ENCODE measurements at places on chromosomes 12 and 14. TPM values are rescaled to one million over a fixed set of nuclear protein-coding genes. Genes with fewer than 3 reads are reported as not detected.

ANAPC7 gene
- total RNA-seq: 56.6 TPM

BDKRB1 gene
- 5.3 TPM for total RNA-seq

KIF5A gene
- total RNA-seq: not detected

ASCL1 gene
- not detected for total RNA-seq

DEGS2 gene
- 114 TPM for total RNA-seq

CACNA1C gene
- total RNA-seq: 3.7 TPM

PAPLN gene
- total RNA-seq: 44.9 TPM

E2F7 gene
- total RNA-seq: 0.83 TPM

SIX1 gene
- total RNA-seq: not detected

ACACB gene
- total RNA-seq: 19.2 TPM

CLECL1 gene
- not detected for total RNA-seq

DNA sequence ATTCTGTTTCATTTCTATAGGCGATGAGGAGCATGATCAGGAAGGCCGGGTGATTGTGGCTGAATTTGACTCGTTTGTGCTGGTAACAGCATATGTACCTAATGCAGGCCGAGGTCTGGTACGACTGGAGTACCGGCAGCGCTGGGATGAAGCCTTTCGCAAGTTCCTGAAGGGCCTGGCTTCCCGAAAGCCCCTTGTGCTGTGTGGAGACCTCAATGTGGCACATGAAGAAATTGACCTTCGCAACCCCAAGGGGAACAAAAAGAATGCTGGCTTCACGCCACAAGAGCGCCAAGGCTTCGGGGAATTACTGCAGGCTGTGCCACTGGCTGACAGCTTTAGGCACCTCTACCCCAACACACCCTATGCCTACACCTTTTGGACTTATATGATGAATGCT is 1.9 kb downstream of the APEX1 start:
- H3K4me3 ChIP-seq: no peak overlapping the region
- H3K36me3 ChIP-seq: peaks cover 30% of the 10 kb centered on the region
- no peak for DNase-seq
- H3K4me1 ChIP-seq: peaks cover 38% of the 10 kb centered on the region
- no peak overlapping the region for H3K27ac ChIP-seq

GRCh38 chr12:112892856-112893255 is 13.9 kb upstream of the OAS1 start:
- no peaks in the 10 kb centered on the region for H3K4me1 ChIP-seq
- no peak for DNase-seq
- peaks cover 13% of the 10 kb centered on the region for H3K27me3 ChIP-seq
- no peaks in the 10 kb centered on the region for H3K36me3 ChIP-seq
- no peak overlapping the region for H3K4me3 ChIP-seq

- no peaks in the 10 kb centered on the region for H3K27me3 ChIP-seq
- H3K36me3 ChIP-seq: no peaks in the 10 kb centered on the region
- H3K27ac ChIP-seq: no peak overlapping the region
- H3K4me3 ChIP-seq: no peak overlapping the region
- H3K4me1 ChIP-seq: no peaks in the 10 kb centered on the region
- no peak for DNase-seq
Measured at GRCh38 chr12:46921048-46921763, 95.4 kb upstream of the SLC38A4 start.

DNA sequence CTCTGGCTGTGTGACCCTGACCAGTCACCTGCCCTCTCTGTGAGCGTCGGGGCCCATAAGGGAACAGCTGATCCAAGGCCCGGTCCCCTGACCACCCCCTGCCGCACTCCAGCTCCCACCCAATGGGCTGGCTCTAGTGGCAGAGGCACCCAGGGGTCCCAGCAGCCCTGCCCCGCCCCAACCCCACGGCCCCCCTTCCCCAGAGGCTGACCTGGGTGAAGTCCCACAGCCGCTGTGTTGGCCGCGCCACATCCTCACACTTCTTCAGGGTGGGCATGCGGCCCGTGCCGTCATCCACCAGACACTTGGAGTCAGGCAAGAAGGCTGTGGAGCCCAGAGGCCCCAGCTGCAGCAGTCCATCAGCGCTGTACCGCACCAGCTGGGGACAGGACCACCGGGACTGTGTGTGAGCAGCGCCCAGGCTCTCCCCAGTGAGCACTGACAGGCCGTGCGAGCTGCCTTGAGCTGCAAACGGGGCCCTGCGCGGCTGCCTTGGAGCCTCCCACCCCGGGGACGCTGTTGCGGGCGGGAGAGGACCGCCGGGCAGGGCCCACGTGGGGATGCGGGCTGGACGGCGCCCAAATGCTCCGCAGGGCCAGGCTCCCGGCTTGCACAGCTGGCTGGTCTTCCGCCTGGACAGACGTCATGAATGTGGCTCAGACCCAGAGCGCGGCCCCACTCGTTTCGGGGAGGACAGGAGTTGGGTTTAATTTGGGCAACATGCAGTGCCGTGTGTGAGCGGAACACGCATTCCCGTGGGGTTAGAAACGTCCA is 53.5 kb downstream of the NOC4L start:
- H3K4me1 ChIP-seq: no peaks in the 10 kb centered on the region
- H3K27ac ChIP-seq: no peak overlapping the region
- no peak overlapping the region for H3K4me3 ChIP-seq
- no peaks in the 10 kb centered on the region for H3K36me3 ChIP-seq
- no peak for DNase-seq
- peaks cover 50% of the 10 kb centered on the region for H3K27me3 ChIP-seq

DNA sequence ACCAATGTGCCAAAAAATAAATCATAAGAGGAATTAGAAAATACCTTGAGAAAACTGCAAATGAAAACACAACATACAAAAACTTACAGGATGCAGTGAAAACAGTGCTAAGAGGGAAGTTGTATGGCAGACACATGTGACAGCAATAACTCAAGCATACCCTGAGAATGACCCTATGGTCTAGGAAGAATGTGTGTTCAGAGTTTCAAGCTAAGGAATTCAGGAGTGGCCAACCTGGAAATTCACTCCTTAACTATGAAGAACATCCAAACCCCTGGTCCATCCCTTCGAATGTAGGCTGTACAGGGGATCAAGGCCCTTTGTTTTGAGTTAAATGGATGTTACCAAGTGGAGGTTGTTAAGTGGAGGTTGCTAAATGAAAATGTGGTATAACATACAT is 16.7 kb upstream of the TTC9 start:
- H3K4me3 ChIP-seq: no peak overlapping the region
- H3K36me3 ChIP-seq: no peaks in the 10 kb centered on the region
- no peaks in the 10 kb centered on the region for H3K27me3 ChIP-seq
- H3K4me1 ChIP-seq: no peaks in the 10 kb centered on the region
- DNase-seq: no peak

GRCh38 chr14:64388533-64389285 is 556 bp downstream of the MTHFD1 start:
- H3K27me3 ChIP-seq: no peaks in the 10 kb centered on the region
- DNase-seq: no peak
- peak overlapping the region; percentile 80 for H3K27ac ChIP-seq
- H3K4me1 ChIP-seq: peaks cover 25% of the 10 kb centered on the region
- H3K4me3 ChIP-seq: peak overlapping the region; percentile 62

GRCh38 chr14:68226523-68226922 is 406.9 kb downstream of the RAD51B start:
- H3K36me3 ChIP-seq: no peaks in the 10 kb centered on the region
- DNase-seq: no peak
- no peak overlapping the region for H3K4me3 ChIP-seq
- H3K27me3 ChIP-seq: no peaks in the 10 kb centered on the region

GRCh38 chr14:22314183-22314820 is 274.7 kb downstream of the DAD1 start:
- H3K4me1 ChIP-seq: peaks cover 4% of the 10 kb centered on the region
- H3K36me3 ChIP-seq: no peaks in the 10 kb centered on the region
- no peak for DNase-seq
- H3K27me3 ChIP-seq: no peaks in the 10 kb centered on the region

- H3K27ac ChIP-seq: no peak overlapping the region
- peaks cover 3% of the 10 kb centered on the region for H3K4me1 ChIP-seq
- H3K36me3 ChIP-seq: no peaks in the 10 kb centered on the region
- no peak overlapping the region for H3K4me3 ChIP-seq
- H3K27me3 ChIP-seq: peaks cover 2% of the 10 kb centered on the region
Measured at GRCh38 chr12:14836336-14837210, 6.8 kb downstream of the ART4 start.

DNA sequence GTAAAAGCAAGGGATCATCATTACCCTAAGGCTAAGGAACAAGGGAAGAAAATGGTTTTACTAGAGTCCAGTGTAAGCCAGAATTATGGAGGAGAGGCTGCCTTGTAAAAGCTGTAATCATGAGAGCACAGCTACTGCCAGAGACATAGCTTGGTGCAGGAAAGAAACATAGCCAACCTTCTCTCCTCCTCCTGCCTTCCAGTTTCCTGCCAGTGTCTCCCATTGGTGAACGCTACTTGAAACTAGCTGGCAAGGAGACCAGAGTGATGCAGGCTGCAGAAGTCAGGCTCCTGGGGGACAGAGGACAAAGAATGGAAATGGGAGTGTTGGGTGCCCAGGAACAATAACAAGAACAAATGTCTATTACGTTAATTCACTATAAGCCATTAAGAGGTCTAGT is 158.5 kb downstream of the NELL2 start:
- DNase-seq: no peak
- H3K4me1 ChIP-seq: no peaks in the 10 kb centered on the region
- no peaks in the 10 kb centered on the region for H3K27me3 ChIP-seq
- H3K36me3 ChIP-seq: no peaks in the 10 kb centered on the region
- no peak overlapping the region for H3K4me3 ChIP-seq

- H3K27ac ChIP-seq: no peak overlapping the region
- H3K4me3 ChIP-seq: no peak overlapping the region
Measured at GRCh38 chr14:77505031-77505430, 6.4 kb upstream of the ISM2 start.

- H3K27ac ChIP-seq: no peak overlapping the region
- no peak overlapping the region for H3K4me3 ChIP-seq
- no peaks in the 10 kb centered on the region for H3K27me3 ChIP-seq
- no peak for DNase-seq
- no peaks in the 10 kb centered on the region for H3K36me3 ChIP-seq
Measured at GRCh38 chr12:21305661-21306060, 29.1 kb downstream of the SLCO1A2 start.

- H3K4me3 ChIP-seq: no peak overlapping the region
- DNase-seq: no peak
- no peak overlapping the region for H3K27ac ChIP-seq
- no peaks in the 10 kb centered on the region for H3K36me3 ChIP-seq
Measured at GRCh38 chr14:57378661-57379060, 11.7 kb upstream of the NAA30 start.

DNA sequence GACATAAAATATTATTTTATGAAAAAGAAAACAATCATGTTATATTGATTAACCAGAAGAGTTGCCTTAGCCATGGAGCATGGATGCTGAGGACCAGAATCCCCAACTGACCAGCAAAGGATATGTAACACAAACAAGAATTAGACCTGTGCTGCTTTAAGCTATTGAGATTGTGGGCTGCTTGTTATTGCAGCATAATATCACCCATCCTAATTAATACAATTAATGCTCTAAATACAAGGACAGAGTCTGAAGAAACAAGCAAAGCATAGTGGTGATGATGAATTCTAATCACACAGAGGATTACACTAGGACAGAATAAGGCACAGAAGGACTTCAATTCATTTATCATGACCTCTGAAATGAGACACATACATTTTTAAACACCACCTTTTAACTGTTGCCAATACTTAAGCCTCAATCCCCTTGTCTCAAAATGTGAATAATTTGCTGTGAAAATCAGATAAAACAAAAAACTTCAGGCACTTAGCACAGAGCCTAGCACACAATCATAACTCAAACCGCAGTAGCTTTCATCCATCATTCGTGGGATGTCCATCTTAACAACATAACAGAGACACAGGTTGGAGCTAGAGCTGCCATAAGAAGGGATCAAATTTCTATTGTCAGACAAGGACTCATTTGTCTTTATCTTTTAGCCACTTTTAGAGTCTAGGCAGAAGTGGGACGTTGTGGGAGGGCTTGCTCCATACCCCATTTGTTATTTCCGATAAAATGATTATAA is 449.6 kb upstream of the DCN start:
- no peak overlapping the region for H3K27ac ChIP-seq
- H3K4me3 ChIP-seq: no peak overlapping the region
- no peaks in the 10 kb centered on the region for H3K27me3 ChIP-seq
- H3K4me1 ChIP-seq: no peaks in the 10 kb centered on the region
- H3K36me3 ChIP-seq: no peaks in the 10 kb centered on the region

- no peak overlapping the region for H3K27ac ChIP-seq
- H3K4me3 ChIP-seq: no peak overlapping the region
- DNase-seq: no peak
- no peaks in the 10 kb centered on the region for H3K27me3 ChIP-seq
- no peaks in the 10 kb centered on the region for H3K36me3 ChIP-seq
Measured at GRCh38 chr14:98494582-98494981, 777.4 kb downstream of the BCL11B start.

GRCh38 chr12:3202734-3203446 is 125.7 kb downstream of the TSPAN9 start:
- peaks cover 63% of the 10 kb centered on the region for H3K4me1 ChIP-seq
- no peak for DNase-seq
- no peak overlapping the region for H3K27ac ChIP-seq
- H3K4me3 ChIP-seq: no peak overlapping the region

- H3K27ac ChIP-seq: no peak overlapping the region
- no peak for DNase-seq
- no peaks in the 10 kb centered on the region for H3K36me3 ChIP-seq
Measured at GRCh38 chr12:26091822-26092221, 33.0 kb downstream of the BHLHE41 start.

DNA sequence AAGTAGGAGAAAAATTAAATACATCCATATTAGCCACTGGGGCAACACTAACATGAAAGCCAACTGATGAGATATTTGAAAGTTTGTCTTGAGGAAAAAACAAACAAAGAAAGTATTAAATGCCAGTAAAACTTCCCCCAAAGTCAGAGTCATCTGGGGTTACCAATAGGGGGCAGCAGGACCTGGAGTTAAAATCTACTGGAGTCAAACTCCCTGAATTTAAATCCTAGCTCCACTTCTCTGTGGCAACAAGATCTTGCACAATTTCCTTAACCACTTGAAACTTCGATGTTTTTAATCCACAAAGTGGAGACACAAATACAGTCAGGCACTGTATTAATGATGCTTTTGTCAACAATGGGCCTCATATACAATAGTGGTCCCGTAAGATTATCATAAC is 14.4 kb downstream of the PLEKHG7 start:
- no peaks in the 10 kb centered on the region for H3K27me3 ChIP-seq
- H3K4me3 ChIP-seq: no peak overlapping the region
- DNase-seq: no peak
- H3K4me1 ChIP-seq: no peaks in the 10 kb centered on the region
- no peaks in the 10 kb centered on the region for H3K36me3 ChIP-seq
- H3K27ac ChIP-seq: no peak overlapping the region

- H3K27ac ChIP-seq: no peak overlapping the region
- H3K4me3 ChIP-seq: no peak overlapping the region
- no peaks in the 10 kb centered on the region for H3K4me1 ChIP-seq
- no peak for DNase-seq
Measured at GRCh38 chr12:104582739-104583138, 126.0 kb downstream of the CHST11 start.

Data from suprapubic skin (tissue), 4 donors.